ENCODE measurements at places on chromosomes 7 and 10.

GRCh38 chr10:80700760-80701444 lies 163.2 kb downstream of the SH2D4B start:
- no peak for DNase-seq

GRCh38 chr7:50423860-50424259 lies 26.3 kb downstream of the FIGNL1 start:
- no peak for DNase-seq

DNA sequence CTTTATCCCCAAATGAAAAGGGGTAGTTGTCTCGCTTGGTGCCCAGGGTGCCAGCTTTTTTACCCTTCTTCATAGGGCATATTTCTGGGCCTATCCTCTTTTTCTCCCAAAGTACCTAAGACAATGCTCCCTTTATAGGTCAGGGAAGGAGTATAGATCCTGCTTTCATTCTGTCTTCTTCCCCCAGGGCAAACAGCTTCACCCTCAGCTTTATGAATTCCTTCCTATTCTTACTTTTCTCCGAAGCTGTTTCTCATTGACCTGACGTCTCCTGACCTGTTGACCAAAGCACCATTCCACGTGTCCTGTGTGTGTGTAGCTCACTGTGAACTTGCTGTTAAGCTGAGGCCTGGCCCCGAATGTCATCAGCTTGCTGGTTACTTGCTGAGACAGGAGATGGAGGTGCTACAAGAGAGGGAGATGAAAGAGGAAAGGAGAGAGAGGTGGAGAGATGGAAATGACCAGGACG lies 48.9 kb downstream of the PYROXD2 start:
- no peak for DNase-seq

- no peak for DNase-seq
Measured at GRCh38 chr10:119863951-119864565, 8.6 kb downstream of the MCMBP start.

DNA sequence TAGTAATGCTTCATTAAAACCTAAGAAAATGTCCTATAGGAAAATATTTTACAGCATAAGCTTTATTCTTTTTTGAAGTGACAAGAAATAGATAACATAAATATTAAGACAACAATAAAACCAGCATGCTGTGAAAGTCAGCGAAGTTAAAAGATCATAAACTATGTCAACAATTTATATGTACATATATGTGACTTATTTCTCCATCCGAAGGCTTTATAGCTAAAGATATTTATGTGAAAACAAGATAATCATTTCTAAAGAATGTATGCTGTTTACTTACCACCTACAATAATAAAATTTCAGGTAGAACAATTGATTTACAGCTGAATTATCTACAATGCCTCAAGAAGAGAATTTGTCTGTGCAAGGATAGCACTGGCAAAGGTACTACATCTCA lies 283.4 kb downstream of the CRPPA start:
- DNase-seq = no peak

GRCh38 chr10:67794256-67794655 lies 43.7 kb downstream of the DNAJC12 start:
- DNase-seq = no peak

DNA sequence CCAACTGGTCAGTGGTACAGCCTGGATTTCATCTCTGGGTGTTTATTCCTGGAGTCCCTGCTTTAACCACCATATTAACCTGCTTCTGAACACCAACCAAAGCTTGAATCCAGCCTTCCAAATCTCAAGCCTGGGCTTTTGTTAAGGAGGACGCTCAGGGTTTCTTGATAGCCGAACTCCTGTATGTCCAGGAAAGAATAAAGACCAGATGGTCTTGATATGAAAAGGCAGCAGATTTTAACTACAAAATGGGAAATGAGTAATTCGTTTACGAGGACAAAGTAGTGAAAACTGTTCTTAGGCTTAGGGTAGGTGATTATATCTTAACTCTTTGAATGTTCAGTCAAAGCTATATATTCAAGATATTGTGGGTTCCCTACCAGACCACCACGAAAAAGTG lies 129.1 kb upstream of the INSYN2A start:
- DNase-seq = no peak

GRCh38 chr10:27526242-27526641 lies 22.1 kb downstream of the RAB18 start:
- DNase-seq = no peak
